ENCODE measurements at places on chromosomes 3 and 15.

GRCh38 chr3:67531181-67532101 is 123.0 kb downstream of the SUCLG2 start:
- DNase-seq, result no peak

DNA sequence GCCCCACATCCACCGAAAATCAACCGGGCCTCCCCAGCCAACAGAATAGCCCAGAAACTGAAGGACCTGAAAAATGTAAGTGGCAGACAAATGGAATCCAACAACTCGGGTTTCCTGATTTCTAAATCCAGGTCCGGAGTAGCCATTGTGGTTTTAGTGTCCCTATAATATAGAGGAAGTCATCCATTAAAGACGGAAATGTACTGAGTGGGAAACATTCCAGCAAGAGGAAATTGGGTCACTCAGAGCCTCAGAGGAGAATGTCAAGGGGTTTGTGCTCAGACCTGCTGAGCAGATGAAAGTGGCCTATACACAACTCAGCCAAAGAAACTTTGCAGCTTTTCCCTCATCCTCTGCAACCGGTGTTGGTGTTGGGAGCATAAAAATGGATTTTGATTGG is 366.7 kb downstream of the ERC2 start:
- DNase-seq, result no peak

DNA sequence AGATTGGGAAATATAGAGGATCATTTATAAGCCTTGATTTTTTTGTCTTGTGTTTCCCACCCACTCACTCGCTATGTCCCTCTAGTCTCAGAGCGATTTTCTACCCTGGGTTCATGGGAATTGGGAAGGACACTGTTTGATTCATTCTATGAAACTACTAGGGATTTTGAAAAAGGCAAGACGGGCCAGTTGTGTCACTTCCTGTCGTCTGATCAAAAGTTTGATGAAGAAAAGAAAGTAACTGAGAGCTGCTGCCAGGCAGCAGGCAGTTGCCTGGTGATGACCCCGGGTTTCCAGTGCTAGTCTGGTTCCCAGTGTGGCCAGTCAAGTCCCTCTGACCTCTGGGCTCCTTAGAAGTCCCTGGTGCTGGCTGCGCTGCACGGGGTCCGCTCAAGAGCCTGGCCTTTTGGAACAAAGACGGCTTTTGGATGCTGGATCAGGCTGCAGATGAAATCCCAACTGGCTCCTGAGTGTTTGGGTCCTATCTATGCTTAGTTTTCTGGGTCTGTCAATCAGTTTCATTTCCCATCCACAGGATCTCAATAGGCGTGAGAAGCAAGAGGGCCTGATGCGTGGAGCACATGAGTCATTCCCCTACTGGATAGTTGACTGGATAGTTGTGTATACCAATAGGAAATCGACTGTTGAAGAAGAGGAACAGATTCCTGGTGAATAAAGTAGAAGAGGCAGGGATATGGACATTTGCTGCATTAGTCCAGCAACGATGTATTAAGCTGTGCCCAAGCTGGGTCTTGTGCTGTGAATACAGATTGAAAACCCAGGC is 89.7 kb downstream of the EEFSEC start:
- DNase-seq, result peak; percentile 28

DNA sequence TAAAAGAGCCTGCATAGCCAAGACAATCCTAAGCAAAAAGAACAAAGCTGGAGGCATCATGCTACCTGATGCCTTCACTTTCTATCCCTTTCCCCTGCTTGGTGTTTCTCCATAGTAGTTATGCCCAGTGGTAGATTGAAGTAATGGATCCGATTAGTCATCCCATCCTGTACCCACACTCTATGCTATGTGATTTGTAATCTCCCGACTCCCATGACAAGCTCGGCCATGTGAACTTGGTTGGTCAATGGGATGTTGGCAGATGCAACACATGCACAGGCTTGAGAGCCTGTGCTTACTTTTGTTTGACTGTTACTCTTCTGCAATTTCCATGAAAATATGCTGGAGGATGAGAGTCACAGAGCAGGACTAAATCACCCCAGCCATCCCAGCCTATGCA is 334.9 kb upstream of the DPH6 start:
- no peak for DNase-seq

DNA sequence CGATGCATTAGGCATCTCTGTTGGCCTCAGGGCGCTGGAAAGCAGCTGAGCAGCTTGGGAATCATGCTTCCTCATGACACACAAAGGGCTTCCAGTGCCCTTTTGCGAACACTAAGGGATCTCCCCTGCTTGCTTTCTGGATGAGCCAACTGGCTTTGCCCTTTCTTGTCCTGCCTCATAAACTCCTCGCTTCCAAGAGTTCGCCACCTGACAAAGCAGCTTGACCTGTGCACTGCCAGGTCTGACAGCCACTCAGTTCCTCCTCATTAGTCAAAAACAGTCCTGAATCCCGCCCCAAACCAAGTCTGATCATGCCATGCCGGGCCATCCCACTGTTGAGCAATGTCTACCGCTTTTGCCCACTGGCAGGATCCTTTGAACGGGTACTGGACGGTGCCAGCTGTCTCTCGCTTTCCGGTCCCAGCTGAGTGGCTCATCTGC is 265.4 kb upstream of the LYSMD4 start:
- no peak for DNase-seq

- no peak for DNase-seq
Measured at GRCh38 chr15:75007216-75007615, 11.9 kb downstream of the SCAMP5 start.

- no peak for DNase-seq
Measured at GRCh38 chr3:124974691-124975090, 40.1 kb upstream of the MUC13 start.

GRCh38 chr15:38853608-38854007 is 289.0 kb upstream of the RASGRP1 start:
- DNase-seq, result no peak

- DNase-seq, result no peak
Measured at GRCh38 chr3:65758876-65759598, 279.7 kb downstream of the MAGI1 start.

DNA sequence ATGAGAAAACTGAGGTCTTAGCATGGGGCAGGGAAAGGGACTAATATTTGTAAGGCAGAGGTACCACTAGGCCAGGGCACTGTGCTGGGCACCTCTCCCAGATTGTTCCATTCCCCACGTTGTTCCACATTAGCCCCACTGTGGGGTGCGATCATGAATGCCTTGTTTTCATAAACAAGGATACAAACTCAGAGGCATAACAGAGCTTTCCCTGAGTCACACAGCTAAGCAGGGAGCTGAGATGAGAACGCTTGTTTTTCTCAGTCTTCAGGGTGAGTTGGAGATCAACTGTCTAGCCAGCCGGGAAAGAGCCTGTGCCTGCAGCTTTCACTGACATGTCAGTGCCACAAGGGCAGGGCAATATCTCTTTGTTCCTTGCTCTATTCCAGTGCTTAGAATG is 47.9 kb upstream of the ITGA11 start:
- no peak for DNase-seq

DNA sequence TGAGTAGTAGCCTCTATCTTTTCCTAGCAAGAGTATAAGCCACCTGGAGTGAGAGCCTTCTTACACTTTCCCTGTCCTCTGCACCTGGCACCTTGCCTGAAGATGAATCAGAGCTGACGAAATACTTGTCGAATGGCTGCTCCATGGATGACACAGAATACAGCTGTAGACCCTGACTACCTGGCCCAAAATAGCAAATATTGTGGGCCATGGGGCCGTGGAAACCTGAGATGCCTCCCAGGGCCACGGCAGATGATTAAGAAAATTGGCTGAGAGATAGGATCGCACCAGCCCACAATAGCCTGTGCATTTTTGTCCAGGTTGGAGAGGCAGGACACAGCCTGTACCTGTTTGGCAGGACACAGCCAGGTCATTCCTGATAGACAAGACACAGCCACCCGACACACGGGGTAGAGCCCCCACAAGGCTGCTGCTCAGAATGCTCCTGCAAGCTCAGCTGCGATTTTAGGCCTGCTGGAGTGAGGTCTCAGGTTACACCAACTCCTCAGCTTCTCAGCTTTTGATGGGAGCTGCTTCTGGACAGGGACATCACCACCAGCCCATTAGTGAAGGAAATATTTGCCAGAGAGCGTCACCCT is 22.9 kb upstream of the TPM1 start:
- DNase-seq, result no peak

DNA sequence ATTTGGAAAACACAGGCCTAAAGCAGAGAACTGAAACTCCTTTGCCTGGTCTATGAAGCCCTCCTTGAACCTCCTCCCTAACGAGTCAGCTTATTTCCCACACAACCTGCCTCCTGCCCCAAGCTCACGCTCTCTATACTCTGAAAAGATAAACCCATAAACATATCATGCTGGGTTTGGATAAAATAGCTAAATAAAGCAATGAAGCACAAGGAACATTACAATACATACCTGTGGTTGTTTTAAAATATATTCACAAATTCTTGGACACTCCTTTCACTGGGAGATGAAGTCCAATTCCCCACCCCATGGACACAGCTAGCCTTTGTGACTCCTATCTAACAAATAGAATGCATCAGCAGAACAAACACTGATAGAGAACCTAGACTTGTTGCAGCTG is 98.2 kb downstream of the PLCH1 start:
- no peak for DNase-seq

Data from posterior cingulate gyrus (tissue), 11 donors.